ENCODE measurements at places on chromosomes 1 and 21. TPM values are rescaled to one million over a fixed set of nuclear protein-coding genes. Genes with fewer than 3 reads are reported as not detected.

The LCE1A gene
- total RNA-seq = not detected

GRCh38 chr1:201585093-201585483 lies 46.2 kb downstream of the NAV1 start:
- DNase-seq = peak; percentile 76

DNA sequence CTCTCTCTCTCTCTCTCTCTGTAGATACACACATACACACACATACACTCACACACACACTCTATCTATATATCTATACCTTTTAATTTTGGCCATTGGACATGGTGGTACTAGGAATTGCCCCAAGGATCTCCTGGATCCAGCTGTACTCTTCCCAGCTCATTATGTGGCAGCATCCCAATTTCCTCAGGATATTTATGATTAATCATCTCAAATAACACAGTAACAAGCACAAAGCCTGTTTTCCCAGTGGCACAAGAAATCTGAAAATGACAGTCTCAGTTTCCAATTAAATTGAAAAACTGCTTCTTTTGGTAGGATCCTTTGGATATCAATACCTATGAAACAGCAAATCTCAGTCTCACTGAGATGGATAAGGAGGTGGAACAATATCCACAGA lies 27.6 kb downstream of the S100A10 start:
- no peak for DNase-seq

DNA sequence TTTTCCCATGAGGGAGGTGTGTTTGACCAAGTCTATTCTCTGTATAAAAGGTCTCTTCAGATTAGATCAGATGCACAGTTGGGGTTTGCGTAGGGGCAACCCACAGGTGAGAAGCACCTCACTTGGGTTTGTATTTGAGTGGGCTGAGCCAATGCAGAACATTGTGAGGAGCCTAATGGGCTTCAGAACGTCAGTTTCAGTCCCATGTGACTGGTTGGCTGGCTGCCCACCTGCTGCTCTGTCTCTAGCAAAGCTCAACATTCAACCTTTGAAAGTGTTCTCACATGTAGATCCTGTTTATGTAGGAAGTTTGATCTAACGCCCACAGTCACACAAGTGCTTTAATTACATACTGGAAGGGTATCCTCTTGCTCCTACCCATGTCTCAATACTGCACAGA lies 105.5 kb downstream of the FASLG start:
- no peak for DNase-seq

The S100A5 gene
- not detected for total RNA-seq

- DNase-seq = peak; percentile 34
These were observed 5.3 kb downstream of the SYTL1 start for GRCh38 chr1:27346991-27347624.

GRCh38 chr21:42349420-42350317 lies 1.1 kb downstream of the TFF2 start:
- DNase-seq = no peak

The LRIF1 gene
- 38.1 TPM for total RNA-seq

All from M059J (cell line).